ENCODE measurements at places on chromosomes 1 and 21. TPM values are rescaled to one million over a fixed set of nuclear protein-coding genes. Genes with fewer than 3 reads are reported as not detected.

GRCh38 chr1:38208716-38209632 lies 162.4 kb upstream of the POU3F1 start:
- no peak overlapping the region for H3K4me3 ChIP-seq
- DNase-seq = no peak
- peaks cover 3% of the 10 kb centered on the region for H3K27me3 ChIP-seq
- no peaks in the 10 kb centered on the region for H3K36me3 ChIP-seq
- H3K4me1 ChIP-seq = no peaks in the 10 kb centered on the region

DNA sequence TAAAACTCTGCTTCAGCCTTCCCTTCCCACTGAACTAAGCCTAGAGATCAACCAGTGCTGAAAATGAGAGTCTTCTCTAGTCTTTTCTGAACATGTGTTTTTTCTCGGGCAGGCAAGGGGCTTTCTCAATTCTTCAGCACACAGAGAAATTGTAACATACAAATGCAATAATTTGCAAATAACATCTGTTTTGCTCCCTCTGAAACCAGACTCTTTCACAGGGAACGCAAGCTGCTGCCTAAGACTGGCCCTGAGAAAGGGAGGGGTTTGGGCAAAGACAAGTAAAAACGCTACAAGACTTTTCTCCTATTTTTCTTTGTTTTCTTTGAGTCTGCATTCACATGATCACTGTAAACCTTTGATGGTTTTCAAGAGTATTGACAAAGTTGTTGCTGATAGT lies 39.6 kb upstream of the VN1R5 start:
- H3K4me3 ChIP-seq = no peak overlapping the region
- H3K27me3 ChIP-seq = no peaks in the 10 kb centered on the region
- H3K4me1 ChIP-seq = no peaks in the 10 kb centered on the region
- no peak for DNase-seq

DNA sequence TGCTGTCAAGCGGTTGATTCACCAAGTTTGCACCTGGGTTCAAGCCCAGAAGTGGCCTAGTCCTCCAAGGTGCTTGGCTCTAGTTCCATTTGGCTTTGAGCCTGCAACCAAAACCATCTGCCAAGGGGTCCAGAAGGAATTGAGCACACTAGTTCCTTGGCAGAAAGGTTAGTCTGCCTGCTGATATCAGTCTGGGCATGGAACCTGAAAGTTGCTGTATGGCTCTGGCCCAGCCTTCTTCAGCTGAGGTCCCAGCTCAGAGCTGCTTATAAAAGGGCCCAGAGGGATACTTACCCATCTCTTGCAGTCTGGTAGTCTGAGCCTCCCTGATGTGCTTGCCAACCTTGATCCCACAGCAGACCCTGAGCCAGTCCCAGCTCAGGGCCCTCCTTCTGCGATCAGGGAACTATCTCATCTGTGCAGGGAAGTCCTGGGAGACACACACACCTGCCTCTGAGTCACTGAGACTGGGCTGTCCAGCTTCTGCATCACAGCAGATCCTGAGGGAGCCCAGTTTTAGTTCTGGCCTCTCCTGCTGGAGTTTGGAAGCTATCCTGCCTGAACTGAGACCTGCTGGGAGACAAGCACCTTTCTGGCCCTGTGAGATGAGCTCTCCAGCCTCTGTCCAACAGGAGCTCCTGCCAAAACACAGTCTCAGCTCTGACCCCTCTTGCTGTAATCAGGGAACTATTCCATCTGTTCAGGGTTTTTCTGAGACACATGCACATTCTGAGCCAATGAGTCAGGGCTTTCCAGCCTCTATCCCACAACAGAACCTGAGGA lies 75.8 kb downstream of the CTH start:
- H3K27me3 ChIP-seq = peaks cover 6% of the 10 kb centered on the region
- DNase-seq = no peak
- no peak overlapping the region for H3K27ac ChIP-seq
- H3K36me3 ChIP-seq = no peaks in the 10 kb centered on the region
- no peak overlapping the region for H3K4me3 ChIP-seq

DNA sequence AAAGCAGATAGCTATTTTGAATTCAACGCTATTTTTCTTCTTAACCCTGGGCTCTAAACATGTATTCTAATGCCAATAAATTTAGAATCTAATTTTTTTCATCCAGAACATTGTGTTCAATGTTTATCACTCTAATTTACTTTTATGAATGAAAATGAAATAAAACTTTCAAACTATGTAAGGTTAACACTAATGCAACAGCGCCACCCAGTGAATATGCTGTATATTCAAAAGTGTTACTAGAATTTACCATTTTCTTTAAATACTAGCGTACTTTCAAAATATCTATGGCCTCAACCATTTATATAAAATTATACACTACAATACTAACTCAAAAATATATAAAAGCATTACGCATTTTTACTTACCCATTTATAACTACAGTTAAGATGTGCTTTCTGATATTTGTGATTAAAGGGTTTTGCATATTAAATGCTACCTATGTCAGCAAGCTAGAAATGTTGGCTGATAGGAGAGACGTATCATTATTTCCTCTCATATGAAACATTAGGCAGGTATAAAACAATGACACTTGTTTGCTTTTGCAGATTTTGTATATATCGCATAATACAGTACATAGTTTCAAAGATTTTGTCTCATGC lies 5.9 kb upstream of the NUF2 start:
- DNase-seq = peak; percentile 45
- peaks cover 2% of the 10 kb centered on the region for H3K4me1 ChIP-seq
- H3K27ac ChIP-seq = no peak overlapping the region

- peaks cover 19% of the 10 kb centered on the region for H3K4me1 ChIP-seq
- no peak overlapping the region for H3K4me3 ChIP-seq
- H3K27ac ChIP-seq = no peak overlapping the region
- peaks cover 19% of the 10 kb centered on the region for H3K27me3 ChIP-seq
- H3K36me3 ChIP-seq = peaks cover 20% of the 10 kb centered on the region
- no peak for DNase-seq
Observed at GRCh38 chr1:6183520-6183989, 3.4 kb upstream of the CHD5 start.

LRRC53 gene
- total RNA-seq = not detected

TNFRSF1B gene
- 142 TPM for total RNA-seq

TFB2M gene
- 9.5 TPM for total RNA-seq
